ENCODE measurements at places on chromosomes 4 and X.

DNA sequence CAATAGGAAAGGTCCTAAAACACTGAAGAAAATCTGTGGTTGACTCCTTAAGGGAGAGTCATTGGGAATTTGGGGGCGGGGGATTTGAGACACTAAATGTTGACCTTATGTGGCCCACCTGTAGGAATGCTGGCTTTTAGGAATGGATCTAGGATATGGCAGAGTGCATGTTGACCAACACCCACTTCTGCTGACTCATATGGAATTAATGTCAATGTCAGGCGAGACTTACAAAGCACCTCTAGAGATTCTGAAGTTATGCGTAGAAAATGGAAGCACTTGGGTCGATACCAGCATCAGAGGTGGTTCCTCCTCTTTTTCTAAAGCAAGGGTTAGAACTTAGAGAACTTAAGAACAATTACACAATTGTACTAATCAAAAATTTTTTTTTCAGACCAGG, 100.6 kb upstream of the CBR4 start:
- DNase-seq, result no peak

DNA sequence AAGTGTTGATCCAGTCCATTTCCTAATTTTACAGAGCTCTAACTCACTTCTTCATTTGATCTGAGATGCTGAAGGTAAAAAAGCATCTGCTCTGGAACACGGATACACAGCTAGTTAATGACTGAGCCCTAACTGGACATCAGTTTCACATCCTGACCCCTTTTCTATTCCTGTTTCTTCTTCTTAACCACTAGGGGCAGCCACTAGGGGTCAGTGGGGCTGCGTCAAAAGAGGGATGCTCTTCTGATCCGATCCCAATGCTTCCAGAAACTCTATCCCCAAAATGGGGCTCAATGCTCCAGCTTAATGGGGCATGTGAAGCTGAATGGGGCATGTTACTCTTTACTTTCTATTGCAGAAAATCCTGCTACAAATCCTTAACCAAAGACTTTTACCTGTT, 33.4 kb upstream of the PHKA2 start:
- DNase-seq, result no peak

DNA sequence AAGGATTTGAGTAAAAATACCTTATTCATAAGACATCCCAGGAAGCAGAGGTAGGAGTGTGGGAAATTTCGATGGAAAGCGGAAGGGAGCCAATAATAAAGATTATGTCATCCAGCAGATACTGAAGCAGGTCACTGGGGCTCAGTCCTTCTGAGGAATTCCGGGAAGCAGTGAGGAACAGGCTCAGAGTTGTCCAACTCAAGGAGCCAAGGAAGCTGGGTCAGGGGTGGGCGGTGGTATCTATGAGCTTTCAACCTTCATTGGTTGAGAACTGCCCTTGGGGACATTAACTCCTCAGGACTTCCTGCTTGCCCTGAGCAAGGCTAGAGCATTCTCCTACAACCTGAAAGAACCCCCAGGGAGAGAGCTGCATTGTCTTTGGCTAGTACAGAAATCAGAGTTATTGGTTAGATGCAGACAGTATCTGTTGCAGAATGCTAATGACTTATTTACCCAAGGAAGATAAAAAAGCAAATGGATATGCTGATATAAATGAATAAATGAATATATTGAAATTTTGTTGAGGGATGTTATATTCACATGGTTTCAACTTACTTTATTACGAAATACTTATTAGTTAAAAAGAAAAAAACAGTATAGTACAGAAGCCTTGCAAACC, 68.2 kb downstream of the DMP1 start:
- DNase-seq, result no peak

DNA sequence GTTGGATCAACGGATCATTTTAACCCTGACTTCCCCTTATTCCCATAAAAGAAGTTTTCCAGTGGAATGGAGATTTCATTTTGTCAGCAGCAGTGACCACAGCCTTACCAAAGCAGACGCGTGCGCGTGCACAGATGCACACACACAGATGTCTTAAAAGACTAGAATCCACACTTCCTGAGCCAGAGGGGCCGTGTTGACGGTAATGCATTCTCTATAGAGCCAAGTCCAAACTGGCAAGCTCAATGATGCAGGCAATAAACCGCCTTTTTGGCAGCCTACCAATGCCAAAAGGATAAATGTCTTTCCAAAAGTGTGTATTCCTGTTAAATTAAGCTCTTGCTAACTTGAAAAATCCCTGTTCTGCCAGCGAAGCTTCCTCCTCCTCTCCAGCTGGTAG, 18.8 kb upstream of the CLDN34 start:
- no peak for DNase-seq

DNA sequence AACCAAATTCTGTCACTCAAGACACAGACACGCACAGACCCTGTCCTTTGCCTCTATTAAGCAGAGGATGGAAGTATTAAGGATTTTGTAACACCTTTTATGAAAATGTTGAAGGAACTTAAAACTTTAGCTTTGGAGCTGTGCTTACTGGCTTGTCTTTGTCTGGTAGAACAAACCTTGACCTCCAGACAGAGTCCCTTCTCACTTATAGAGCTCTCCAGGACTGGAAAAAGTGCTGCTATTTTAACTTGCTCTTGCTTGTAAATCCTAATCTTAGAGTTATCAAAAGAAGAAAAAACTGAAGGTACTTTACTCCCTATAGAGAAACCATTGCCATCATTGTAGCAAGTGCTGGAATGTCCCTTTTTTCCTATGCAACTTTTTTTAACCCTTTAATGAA, 215.7 kb downstream of the GC start:
- DNase-seq, result no peak

GRCh38 chr4:152780267-152780778, 569 bp downstream of the ARFIP1 start:
- DNase-seq, result no peak

DNA sequence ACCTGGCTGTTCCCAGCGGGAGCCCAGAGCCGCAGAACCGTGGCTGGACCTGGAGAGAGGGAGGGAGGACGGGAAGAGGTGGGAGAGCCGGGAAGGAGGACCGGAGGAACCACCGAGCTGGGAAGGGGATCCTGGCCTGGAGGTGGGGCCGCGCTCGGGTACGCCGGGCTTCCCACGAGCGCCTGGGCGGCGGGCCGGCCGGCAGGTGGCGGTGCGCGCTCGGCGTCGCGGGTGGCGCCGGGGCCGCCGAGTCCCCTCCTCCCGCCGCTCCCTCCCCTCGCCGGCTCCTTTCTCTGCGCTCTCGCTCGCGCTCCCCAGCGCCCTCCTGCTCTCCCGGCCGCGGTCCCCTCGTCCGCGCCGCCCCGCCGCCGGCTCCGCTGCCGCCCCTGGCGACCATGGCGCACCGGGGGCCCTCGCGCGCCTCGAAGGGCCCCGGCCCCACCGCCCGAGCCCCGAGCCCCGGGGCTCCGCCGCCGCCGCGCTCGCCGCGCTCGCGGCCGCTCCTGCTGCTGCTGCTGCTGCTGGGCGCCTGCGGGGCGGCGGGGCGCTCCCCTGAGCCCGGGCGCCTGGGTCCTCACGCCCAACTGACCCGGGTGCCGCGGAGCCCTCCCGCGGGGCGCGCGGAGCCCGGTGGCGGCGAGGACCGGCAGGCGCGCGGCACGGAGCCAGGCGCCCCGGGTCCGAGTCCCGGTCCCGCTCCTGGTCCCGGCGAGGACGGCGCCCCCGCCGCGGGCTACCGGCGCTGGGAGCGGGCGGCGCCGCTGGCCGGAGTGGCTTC, at the start of gene SORCS2:
SORCS2 (plus strand) TSS at position 287 of the 778 bp plus-strand sequence.
- DNase-seq, result no peak

- no peak for DNase-seq
Measured at GRCh38 chr4:88439161-88439760, 17.7 kb upstream of the HERC5 start.

- no peak for DNase-seq
Measured at GRCh38 chr4:138114434-138114833, 127.7 kb downstream of the SLC7A11 start.

- no peak for DNase-seq
Measured at GRCh38 chr4:8747467-8748235, 124.0 kb downstream of the HMX1 start.

All from cerebellar nuclear complex (tissue), 1 donor.